ENCODE measurements at places on chromosomes 12 and 14.

DNA sequence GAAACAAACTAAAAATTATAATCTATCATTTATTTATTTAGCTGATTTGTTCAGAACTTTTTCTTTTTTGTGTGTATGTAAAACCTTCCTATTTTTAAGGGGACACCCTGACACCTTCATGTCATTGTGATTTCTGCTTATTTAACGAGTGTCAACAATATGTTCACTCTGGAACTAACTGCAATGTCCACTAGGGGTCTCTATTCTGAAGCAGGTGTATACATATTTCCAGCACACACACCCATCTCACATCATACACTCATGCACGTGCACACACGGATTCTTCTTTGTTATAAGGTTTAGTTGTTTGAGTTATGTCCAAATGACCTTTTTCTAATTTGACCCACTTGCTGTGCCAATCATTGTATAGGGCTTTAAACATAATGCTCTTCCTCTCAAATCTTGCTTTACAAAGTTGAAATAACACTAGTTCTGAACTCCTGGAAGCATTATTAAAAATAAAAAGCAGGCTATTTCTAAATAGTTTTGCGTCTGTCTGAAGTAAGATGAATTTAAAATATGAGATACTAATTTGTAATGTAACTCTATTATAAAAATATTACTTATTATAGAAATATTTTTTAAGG is 15.5 kb downstream of the E2F7 start:
- peak; percentile 63 for DNase-seq

- DNase-seq, result no peak
Observed at GRCh38 chr12:121766290-121767039, 27.0 kb downstream of the RHOF start.

- DNase-seq, result no peak
Observed at GRCh38 chr14:88871429-88871828, 47.0 kb downstream of the TTC8 start.

- DNase-seq, result no peak
Observed at GRCh38 chr14:105204206-105204930, 23.3 kb upstream of the NUDT14 start.

DNA sequence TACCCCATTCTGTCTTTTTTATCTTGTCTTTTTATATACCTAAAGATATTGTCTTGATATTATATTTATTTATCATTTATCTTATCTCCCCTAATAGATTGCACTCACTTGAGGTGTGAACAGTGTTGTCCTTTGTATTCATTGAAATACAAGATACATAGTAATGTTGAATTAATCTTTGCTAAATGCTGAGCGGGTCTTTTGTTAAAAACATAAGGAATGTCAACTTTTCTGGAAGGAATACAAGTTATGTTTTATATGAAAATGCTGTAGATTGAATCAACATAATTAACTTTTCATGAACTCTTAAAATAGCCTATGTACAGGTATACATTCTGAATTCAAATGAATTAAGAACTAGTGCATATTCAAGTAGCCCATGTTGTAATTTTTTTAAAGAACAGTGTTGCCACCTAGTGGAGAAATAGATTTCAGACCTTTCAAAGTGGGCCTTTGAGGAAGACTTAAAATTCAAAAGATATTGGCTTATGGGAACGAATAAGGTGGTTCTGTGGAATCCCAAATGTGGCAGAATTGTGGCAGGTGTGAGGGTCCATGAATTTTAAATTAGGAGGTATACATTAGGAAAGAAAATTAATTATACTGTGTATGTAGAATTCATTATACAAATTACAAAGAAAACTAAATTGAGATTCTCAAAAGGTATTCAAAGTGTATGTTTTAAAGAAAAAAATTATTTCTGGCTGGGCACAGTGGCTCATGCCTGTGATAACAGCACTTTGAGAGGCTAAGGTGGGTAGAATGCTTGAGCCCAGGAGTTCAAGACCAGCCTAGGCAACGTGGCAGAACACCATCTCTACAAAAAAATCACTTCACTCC is 19.1 kb downstream of the BBOF1 start:
- peak; percentile 64 for DNase-seq

DNA sequence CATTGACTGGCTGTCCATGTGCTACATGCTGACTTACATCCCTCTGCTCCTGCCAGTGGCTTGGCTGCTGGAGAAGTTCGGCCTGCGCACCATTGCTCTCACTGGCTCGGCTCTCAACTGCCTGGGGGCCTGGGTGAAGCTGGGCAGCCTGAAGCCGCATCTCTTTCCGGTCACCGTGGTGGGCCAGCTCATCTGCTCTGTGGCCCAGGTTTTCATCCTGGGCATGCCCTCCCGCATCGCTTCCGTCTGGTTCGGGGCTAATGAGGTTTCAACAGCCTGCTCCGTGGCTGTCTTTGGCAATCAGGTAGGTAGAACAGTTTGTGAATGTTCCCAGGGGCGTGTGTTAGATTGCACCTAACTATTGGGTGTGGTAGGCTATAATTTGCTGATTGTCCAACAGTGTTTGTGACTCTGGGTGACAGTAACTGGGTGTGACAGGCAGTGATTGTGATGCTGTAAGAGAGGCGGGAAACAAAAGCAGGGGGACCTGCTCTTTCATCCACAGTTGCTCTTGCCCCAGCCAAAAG is 981 bp downstream of the FLVCR2 start:
- DNase-seq, result no peak

DNA sequence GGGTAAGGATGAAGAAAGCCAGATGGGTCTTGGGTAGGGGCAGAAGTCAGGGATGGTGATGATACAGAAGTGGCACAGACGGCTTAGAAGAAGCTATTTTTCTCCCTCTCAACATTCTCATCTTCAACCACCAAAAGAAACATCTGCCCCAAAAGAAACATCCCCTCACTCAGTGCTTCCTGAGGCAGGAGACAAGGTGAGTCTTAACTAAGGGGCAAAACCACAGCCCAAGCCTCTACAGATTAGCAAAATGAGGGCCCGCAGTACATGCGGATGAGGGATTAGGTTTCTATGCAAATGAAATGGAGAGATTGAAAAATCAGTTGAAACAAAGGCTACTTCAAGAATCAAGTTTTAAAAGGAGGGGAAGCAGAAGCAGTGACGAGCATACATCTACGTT is 241.3 kb upstream of the CCDC196 start:
- DNase-seq, result no peak

DNA sequence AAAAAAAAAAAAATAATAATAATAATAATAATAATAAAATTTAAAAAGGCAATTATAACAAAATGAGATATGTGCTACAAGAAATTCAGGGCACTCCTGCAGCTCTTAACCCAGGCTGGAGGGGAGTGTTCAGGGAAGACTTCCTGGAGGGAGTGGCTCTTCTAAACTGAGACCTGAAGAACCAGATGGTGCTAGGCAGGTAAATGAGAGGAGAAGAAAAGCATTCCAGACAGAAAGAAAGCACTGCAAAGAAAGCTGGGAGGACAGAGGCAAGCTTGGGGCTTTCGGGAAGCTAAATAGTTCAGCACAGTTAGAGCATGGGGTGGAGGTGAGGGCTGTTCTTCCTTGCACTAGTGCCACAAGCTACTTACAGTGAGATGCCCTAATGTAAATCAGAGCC is 9.9 kb upstream of the SRSF9 start:
- no peak for DNase-seq

- peak; percentile 27 for DNase-seq
Observed at GRCh38 chr14:34461334-34462131, 507 bp downstream of the SPTSSA start.

GRCh38 chr12:31820832-31821231 is 92.0 kb upstream of the AMN1 start:
- no peak for DNase-seq

- DNase-seq, result peak; percentile 65
Observed at GRCh38 chr14:64421166-64421565, 33.0 kb downstream of the MTHFD1 start.

DNA sequence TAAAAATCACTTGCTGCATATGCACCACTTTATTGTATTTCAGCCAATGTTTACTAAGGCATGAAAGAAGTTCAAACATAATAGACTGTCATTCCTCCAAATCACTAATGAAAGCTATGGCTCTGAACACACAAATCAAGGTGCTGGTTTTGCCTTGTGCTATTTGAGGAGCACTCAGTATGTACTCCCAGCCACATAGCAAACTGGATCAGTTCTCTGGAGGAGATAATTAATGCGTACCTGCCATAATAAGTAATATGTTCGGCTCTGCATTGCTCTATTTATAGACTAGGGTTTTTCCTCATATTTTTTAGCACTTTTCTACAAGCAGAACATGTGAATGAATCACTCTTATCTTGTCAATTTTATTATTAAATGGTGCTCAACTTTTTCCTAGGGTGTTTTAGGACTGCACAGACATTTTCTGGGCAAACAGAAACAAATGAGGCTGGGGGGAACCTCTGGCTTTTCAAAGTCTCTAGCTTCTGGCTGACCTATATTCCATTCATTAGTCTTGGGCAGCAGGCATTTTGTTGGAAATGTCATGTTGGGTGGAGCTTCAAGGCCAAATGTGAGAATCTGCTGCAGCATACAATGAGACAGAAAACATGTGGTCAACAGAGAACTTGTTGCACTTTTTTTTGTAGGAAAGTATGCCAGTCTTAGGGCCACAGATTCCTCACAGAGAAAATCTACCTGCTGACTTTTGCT is 88.4 kb downstream of the GRIP1 start:
- DNase-seq, result no peak
